ENCODE measurements at places on chromosomes 11 and 22.
A peak's percentile ranks its signal among the peaks of the same experiment; 100 is the strongest.

DNA sequence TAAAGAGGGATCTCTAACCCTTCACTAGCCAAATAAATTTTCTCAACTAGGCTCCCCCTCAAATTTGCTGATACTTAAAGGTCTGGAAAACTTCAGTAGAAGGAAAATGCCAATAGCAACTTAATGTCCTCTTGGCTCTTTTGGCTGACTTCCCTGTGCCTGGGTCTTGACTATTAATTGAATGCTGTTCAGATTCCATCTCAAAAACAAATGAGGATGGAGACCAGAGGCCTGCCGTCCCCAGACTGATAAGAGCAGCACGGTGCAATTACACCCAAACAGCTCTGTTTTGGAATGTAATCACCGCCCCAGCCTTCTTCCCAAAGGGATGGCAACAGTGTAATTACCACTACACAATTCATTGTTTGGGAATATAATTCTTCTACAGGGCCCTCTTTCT is 89.3 kb upstream of the CHRM4 start:
- no peak overlapping the region for H3K27ac ChIP-seq
- H3K4me3 ChIP-seq: no peak overlapping the region
- peaks cover 10% of the 10 kb centered on the region for H3K4me1 ChIP-seq

DNA sequence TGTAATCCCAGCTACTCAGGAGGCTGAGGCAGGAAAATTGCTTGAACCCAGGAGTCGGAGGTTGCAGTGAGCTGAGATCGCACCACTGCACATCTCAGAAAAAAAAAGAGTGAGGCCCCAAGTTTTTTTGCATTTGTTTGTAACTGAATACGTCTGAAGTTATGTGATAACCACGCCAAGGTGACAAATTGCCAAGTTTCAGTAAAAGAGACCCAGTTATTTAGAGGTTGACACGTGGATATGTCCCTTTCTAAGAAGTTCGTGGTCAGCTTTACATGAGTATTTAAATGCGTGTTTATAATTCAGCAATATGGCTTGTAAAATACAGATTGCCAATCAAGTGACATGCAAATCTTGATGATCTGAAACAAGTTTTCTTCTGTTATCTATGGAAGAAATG is 8.0 kb downstream of the PPARA start:
- H3K27me3 ChIP-seq: no peaks in the 10 kb centered on the region
- no peak for DNase-seq
- no peak overlapping the region for H3K27ac ChIP-seq
- peaks cover 3% of the 10 kb centered on the region for H3K4me1 ChIP-seq

GRCh38 chr11:119907122-119907851 is 178.3 kb upstream of the NECTIN1 start:
- no peak for DNase-seq
- no peaks in the 10 kb centered on the region for H3K4me1 ChIP-seq
- H3K36me3 ChIP-seq: no peaks in the 10 kb centered on the region

GRCh38 chr11:17173332-17173731 is 34.5 kb downstream of the PIK3C2A start:
- no peak for DNase-seq
- no peak overlapping the region for H3K4me3 ChIP-seq
- no peaks in the 10 kb centered on the region for H3K27me3 ChIP-seq
- peaks cover 8% of the 10 kb centered on the region for H3K36me3 ChIP-seq

DNA sequence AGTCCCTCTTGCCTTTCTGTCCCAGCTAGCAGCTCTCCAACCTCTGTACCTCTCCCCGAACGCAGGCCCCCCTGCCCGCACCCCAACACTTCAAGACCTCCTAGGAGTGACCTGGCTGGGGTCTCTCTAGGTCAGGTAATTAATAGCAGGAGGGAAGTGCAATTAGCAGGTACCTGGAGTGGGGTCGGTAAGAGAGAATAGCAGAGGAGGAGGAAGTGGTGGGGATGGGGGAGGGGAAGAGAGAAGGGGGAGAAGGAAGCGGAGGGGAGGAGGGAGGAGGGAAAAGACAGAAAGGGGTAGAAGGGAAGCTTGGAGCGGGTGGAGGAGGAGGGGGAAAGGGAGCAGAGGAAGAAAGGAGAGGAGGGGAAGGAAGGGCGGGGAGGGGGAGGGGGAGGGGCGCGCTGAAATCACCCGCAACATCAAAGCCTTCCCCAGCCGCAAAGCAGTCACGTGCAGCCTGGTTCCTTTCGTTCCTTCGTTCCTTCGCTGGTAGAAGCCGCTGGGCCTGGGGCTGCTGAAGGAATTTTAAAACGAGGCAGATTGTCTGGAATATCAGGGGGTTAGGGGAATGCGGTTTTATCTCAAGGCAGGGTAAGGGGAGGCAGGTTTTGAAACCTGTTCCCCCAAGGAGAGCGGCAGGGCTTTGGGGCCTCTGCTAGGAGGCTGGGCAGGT is 29.3 kb upstream of the TCF20 start:
- peak overlapping the region; percentile 44 for H3K4me3 ChIP-seq
- H3K36me3 ChIP-seq: no peaks in the 10 kb centered on the region
- H3K27me3 ChIP-seq: no peaks in the 10 kb centered on the region
- H3K4me1 ChIP-seq: peaks cover 68% of the 10 kb centered on the region

DNA sequence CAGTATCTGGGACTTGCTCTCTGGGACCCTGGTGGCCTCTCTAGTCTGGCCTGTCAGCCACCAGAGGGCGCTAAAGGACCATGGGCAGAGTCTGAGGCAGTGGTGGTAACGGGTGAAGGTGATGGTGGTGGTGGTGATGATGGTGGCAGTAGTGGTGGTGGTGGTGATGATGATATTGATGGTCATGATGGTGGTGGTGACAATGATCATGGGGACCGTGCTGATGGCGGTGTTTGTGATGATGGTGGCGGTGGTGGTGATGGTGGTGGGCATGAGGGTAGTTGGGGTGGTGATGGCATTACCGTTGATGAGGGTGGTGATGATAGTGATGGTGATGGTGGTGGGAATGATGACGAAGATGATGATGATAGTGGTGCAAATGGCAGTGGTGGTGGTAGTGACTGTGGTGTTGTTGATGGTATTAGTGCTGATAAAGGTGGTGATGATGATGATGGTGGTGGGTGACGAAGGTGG is 16.0 kb downstream of the TRPM5 start:
- H3K27me3 ChIP-seq: no peaks in the 10 kb centered on the region
- H3K4me1 ChIP-seq: no peaks in the 10 kb centered on the region
- H3K4me3 ChIP-seq: no peak overlapping the region
- H3K36me3 ChIP-seq: no peaks in the 10 kb centered on the region
- peak; percentile 82 for DNase-seq
- H3K27ac ChIP-seq: no peak overlapping the region

GRCh38 chr11:119091966-119092879 is 7.5 kb downstream of the HMBS start:
- H3K4me1 ChIP-seq: peaks cover 31% of the 10 kb centered on the region
- H3K36me3 ChIP-seq: peaks cover 55% of the 10 kb centered on the region
- H3K27ac ChIP-seq: peak overlapping the region; percentile 17
- peak overlapping the region; percentile 93 for H3K4me3 ChIP-seq

- no peak for DNase-seq
- no peak overlapping the region for H3K4me3 ChIP-seq
- H3K4me1 ChIP-seq: peaks cover 5% of the 10 kb centered on the region
Observed at GRCh38 chr11:45043755-45044475, 93.2 kb upstream of the TP53I11 start.

- H3K27ac ChIP-seq: no peak overlapping the region
- H3K4me1 ChIP-seq: peaks cover 17% of the 10 kb centered on the region
- no peaks in the 10 kb centered on the region for H3K27me3 ChIP-seq
Observed at GRCh38 chr11:10846660-10847059, 11.2 kb downstream of the ZBED5 start.

- no peaks in the 10 kb centered on the region for H3K36me3 ChIP-seq
- no peak overlapping the region for H3K4me3 ChIP-seq
- DNase-seq: no peak
- H3K4me1 ChIP-seq: peaks cover 12% of the 10 kb centered on the region
Observed at GRCh38 chr11:86460461-86461385, 86.0 kb downstream of the CCDC81 start.

DNA sequence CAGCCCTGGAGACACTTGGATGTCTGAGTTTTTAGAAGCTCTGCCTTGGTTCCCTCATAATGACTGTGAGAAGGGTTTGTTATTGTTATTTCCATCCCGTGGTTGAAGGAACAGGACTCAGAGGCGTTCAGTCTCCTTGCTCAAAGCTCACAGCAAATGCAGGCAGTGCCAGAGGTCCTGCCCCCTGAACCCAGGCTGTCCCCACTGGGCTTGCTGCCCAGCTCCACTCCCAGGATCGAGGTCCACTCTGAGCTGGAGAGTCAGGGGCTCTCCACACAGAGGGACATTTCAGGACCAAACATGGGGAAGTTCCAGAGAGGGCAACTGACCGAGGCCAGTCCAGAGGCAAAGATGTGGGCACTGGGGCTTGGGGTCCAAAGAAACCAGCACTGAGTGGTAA is 14.8 kb downstream of the FGF4 start:
- DNase-seq: no peak
- no peak overlapping the region for H3K4me3 ChIP-seq

- no peaks in the 10 kb centered on the region for H3K27me3 ChIP-seq
- H3K4me1 ChIP-seq: peaks cover 6% of the 10 kb centered on the region
- no peak overlapping the region for H3K4me3 ChIP-seq
- peak; percentile 47 for DNase-seq
- H3K27ac ChIP-seq: no peak overlapping the region
- H3K36me3 ChIP-seq: no peaks in the 10 kb centered on the region
Observed at GRCh38 chr11:1838077-1838425, 730 bp upstream of the TNNI2 start.

DNA sequence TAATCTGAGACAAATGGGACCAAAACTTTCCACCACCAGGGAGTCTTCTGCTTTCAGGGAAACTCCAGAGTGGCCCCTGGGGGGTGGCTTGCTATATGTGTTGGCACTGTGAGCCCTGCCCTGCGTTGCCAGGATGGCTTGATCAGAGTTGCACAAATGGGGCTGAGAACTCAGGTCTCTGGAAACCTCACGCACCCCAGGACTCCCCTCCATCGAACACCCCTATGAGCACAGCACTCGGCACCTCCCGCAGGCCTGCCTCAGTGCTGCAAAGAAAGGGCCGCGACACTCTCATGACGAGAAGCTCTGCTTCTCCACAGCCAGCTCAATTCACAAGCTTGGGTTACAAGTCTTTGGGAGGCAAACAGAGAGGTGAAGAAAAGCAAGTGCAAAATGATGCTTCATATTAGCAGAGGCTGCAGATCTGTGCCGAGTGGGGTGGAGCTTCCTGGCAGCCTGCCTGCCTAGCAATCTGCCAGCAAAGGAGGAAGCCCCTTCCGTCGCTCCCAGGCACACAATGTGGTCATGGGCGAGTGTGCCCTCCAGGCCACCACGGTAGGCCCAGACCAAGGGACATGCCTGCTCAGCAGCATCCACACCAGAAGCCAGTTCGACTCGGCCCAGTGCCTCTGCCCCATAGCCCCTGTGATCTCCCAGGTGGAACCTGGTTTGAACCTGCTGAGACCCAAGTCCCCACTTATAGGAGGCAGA is 55.7 kb downstream of the MYH9 start:
- peaks cover 99% of the 10 kb centered on the region for H3K36me3 ChIP-seq
- peak; percentile 76 for DNase-seq

GRCh38 chr11:105697291-105697690 is 87.4 kb downstream of the GRIA4 start:
- H3K27ac ChIP-seq: no peak overlapping the region

- no peaks in the 10 kb centered on the region for H3K27me3 ChIP-seq
- no peak for DNase-seq
- H3K4me3 ChIP-seq: no peak overlapping the region
Observed at GRCh38 chr11:85167471-85167870, 459.7 kb downstream of the DLG2 start.

GRCh38 chr11:92857407-92857806 is 112.0 kb upstream of the MTNR1B start:
- H3K27me3 ChIP-seq: no peaks in the 10 kb centered on the region
- no peaks in the 10 kb centered on the region for H3K36me3 ChIP-seq
- no peak overlapping the region for H3K27ac ChIP-seq
- H3K4me1 ChIP-seq: no peaks in the 10 kb centered on the region
- no peak overlapping the region for H3K4me3 ChIP-seq
- no peak for DNase-seq

DNA sequence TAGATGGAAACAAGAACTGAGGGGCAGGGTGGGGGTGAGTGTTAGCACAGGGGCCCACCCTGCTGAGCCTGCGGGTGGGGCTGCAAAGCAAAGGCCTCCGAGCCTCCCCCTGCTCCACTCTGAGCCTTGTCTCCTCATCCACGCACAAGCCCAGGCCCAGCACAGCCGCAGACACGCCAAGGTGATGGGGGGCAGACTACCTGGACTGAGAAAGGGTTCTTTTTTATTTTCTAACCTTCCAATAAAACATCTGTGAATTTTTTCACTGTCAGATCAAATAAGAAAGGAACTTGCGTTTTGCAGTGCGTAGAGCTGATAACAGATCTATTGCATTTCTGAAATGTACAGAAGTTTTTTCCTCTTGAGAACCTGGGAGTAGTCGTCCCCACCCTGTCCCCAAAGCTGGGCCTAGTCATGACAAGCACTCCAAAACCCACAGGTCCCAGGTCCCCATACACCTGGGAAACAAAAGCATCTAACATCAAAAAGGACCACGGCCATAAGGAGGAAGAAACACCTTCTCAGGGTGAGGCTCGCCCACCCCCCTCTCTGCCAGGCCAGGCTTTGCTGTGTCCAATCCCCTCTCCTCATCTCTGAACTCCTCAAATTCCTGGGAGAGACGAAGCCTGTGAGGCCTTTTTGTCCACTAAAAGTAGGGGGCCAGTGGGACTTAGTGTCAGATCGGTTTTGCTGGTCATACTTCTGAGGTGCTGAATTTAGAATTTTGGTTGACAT is 22.7 kb upstream of the CD5 start:
- no peaks in the 10 kb centered on the region for H3K27me3 ChIP-seq
- DNase-seq: no peak
- peak overlapping the region; percentile 78 for H3K4me3 ChIP-seq
- peaks cover 87% of the 10 kb centered on the region for H3K4me1 ChIP-seq
- peak overlapping the region; percentile 88 for H3K27ac ChIP-seq

DNA sequence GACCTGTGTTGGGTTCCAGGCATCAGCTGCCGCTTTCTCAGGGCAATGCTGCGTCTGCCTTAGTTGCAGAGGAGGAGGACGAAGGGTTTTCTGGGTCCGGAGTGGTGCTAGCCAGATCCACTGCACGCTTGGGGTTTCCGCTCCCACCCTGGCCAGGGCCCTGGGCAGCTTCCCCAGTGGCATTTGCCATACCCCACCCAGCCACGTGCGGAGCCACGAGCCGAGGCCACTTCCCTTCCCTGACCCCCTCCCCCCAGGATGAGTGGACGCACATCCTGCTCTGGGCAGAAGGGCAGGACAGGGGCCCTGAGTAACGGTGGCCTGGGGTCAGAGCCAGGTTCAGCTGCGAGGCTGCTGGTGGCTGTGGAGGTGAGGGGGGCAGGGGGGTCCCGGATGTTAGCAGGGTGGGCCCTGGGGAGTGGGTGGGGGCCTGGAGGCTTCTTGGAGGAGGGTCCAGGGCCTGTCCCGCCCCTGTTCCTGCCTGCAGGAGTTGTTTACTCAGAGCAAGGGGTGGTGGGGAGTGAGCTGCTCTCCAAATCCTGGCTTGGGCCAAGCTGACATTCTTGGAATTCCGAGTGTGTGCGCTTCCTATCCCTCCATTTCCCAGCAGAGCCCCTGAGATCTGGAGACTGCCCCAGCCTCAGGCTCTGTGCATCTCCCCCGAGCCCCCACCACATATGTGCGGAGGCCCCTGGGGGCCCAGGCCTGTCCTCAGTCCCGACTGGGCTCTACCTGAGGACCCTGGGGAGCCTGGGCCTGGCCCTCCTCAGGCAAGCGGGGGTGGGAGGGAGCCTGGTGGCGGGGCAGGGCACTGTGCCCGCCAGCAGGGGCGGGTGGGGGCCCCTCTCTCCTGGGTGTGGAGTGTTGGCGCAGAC is 1.4 kb downstream of the TSPAN4 start:
- peaks cover 35% of the 10 kb centered on the region for H3K4me1 ChIP-seq
- peaks cover 8% of the 10 kb centered on the region for H3K27me3 ChIP-seq
- peak overlapping the region; percentile 25 for H3K27ac ChIP-seq
- peak overlapping the region; percentile 78 for H3K4me3 ChIP-seq

All from activated CD8-positive, alpha-beta T cell treated with anti-CD3 and anti-CD28 coated beads for 36 hours (primary cell).